ENCODE measurements at places on chromosomes 1 and 21.

- H3K4me1 ChIP-seq = no peaks in the 10 kb centered on the region
- DNase-seq = no peak
- no peak overlapping the region for H3K27ac ChIP-seq
- H3K4me3 ChIP-seq = no peak overlapping the region
- no peaks in the 10 kb centered on the region for H3K27me3 ChIP-seq
Measured at GRCh38 chr1:171877701-171878100, 36.4 kb downstream of the DNM3 start.

GRCh38 chr1:193700710-193701355, 514.4 kb upstream of the B3GALT2 start:
- DNase-seq = no peak
- no peak overlapping the region for H3K4me3 ChIP-seq
- no peaks in the 10 kb centered on the region for H3K27me3 ChIP-seq
- no peaks in the 10 kb centered on the region for H3K36me3 ChIP-seq
- no peaks in the 10 kb centered on the region for H3K4me1 ChIP-seq

DNA sequence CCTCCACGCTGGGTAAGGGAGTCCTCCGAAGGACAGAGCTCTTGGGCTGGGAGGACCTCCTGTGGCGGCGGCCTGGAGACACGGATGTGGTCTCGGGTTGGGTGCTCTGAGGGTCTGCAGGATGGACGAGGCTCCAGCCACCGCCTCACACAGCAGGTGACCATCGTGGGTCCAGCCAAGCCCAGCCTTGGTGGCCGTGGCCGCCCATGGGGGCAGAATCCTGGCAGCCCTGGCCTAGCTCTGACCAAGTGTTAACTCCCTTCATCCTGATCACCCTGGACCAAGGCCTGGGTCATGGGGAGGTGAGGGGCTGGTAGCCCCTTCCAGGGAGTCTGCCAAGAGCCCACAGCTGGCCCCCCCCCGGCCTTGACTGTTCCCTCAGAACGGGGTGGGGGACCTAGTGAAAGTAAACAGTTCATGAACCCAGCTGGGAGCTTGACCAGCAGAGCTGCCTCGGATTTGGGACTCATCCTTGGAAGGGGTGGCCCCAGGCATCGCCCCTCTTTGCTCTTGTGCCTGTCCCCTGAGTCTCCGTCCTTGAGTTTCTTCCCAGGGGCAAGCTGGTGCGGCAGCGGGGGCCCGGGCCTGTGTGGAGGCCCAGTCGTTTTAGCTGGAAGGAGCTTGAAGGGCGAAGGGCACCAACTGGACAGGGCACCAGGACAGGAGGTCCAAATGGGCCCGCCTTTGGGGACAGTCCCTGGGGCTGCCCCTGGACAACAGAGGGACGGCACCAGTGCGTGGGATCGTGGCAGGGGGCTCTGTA, 17.8 kb downstream of the ARHGEF16 start:
- no peaks in the 10 kb centered on the region for H3K4me1 ChIP-seq
- no peak overlapping the region for H3K27ac ChIP-seq
- DNase-seq = no peak
- no peak overlapping the region for H3K4me3 ChIP-seq

GRCh38 chr1:64822621-64823020, 77.7 kb downstream of the RAVER2 start:
- no peak overlapping the region for H3K27ac ChIP-seq
- H3K27me3 ChIP-seq = no peaks in the 10 kb centered on the region
- DNase-seq = no peak
- H3K4me1 ChIP-seq = peaks cover 11% of the 10 kb centered on the region
- no peaks in the 10 kb centered on the region for H3K36me3 ChIP-seq

- H3K27me3 ChIP-seq = peaks cover 3% of the 10 kb centered on the region
- H3K4me1 ChIP-seq = peaks cover 2% of the 10 kb centered on the region
- no peak overlapping the region for H3K4me3 ChIP-seq
- no peak for DNase-seq
- H3K36me3 ChIP-seq = no peaks in the 10 kb centered on the region
- H3K27ac ChIP-seq = no peak overlapping the region
Measured at GRCh38 chr1:200217703-200218102, 190.2 kb downstream of the NR5A2 start.

- H3K36me3 ChIP-seq = peaks cover 11% of the 10 kb centered on the region
- H3K27ac ChIP-seq = peak overlapping the region; percentile 95
- DNase-seq = no peak
Measured at GRCh38 chr1:153533689-153534201, 2.0 kb downstream of the S100A6 start.

DNA sequence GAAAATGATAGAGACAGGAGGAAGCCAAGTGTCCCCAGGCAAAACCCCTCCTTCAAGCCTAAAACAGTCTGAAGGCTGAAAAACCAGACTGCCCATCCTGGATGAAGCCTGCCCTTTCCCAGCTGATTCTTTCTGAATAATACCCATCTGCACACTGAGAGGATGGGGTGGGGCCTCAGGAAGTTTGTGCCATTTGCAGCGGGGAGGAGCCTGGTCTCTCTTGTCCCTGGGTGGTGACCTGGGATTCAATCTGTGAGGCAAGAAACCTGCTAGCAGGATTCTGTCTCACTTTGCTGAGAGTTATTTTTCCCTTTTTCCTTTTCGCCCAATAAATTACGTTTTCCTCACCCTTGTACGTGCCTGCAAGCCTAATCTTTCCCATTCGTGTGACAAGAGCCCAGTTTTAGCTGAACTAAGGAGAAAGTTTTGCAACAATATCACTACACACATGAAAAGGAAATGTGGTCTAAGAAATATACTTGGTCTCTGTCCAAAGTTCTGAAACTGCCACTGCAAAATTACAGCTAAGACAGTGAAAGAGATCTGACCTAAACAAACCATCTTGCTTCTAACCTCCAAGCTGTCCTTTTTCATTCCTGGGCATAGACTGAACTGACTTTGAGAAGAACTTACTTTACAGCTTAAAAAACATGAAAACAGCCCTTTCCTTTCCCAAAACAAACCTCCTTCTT, 105.0 kb downstream of the COP1 start:
- no peak overlapping the region for H3K27ac ChIP-seq
- H3K4me3 ChIP-seq = no peak overlapping the region

DNA sequence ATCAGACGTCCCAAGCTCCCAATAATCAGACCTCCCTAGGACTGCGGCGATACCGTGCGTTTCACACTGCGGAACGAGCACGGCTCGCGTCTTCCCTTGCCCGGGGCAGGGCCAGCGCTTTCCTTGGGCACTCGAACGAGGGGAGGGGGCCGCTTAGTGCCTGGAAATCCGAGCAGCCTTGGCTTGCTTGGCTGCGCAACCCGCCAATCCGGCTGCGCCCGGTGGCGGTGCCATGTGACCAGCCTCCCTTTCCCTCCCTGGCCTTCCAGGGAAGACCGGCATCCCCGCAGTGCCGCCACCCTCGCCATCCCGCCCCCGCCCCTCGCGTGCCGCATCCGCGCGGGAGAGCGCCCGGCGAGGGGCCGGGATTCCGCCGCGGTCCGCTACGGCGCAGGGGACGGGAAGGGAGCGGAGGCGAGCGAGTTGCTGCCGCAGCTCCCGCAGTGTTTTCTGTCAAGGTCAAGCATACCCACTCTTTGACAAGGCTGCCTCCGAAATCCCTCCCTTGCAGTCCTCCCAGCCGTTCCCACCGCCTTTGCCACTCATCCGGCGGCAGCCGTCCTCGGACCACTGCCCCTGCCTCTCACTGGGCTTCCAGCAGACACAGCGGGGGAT, 8.3 kb upstream of the RNF19B start:
- peaks cover 23% of the 10 kb centered on the region for H3K27me3 ChIP-seq
- peaks cover 8% of the 10 kb centered on the region for H3K4me1 ChIP-seq
- H3K4me3 ChIP-seq = peak overlapping the region; percentile 33
- no peaks in the 10 kb centered on the region for H3K36me3 ChIP-seq
- no peak for DNase-seq

DNA sequence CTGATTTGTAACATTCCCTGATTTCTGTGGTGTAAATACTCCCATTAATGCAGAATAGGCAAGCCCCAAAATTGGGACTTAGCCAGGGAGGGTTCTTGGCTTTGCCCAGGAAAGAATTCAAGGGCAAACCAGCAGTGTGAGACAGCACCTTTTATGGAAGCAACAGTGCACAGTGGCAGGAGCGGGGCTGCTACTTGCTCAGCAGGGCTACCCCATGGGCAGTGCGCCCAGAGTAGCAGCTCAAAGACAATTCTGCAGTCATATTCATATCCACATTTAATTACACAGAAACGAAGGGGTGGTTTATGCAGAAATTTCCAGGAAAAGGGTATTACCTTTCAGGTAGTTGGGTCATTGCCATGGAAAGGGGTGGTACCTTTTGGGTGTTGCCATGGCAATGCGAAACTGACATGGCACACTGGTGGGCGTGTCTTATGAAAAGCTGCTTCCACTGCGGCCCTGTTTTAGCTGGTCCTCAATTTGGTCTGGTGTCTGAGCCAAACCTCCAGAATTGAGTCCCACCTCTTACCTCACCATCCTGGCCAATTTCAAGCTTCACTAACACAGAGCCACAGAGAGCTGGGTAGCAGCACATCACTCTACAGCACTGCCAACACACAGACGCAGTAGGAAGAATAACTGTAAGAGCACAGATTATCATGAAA, 35.9 kb downstream of the FHAD1 start:
- no peaks in the 10 kb centered on the region for H3K4me1 ChIP-seq
- H3K36me3 ChIP-seq = no peaks in the 10 kb centered on the region
- no peak overlapping the region for H3K4me3 ChIP-seq
- H3K27me3 ChIP-seq = peaks cover 5% of the 10 kb centered on the region

- no peaks in the 10 kb centered on the region for H3K27me3 ChIP-seq
- no peak for DNase-seq
- peaks cover 16% of the 10 kb centered on the region for H3K4me1 ChIP-seq
- peak overlapping the region; percentile 89 for H3K27ac ChIP-seq
- H3K36me3 ChIP-seq = peaks cover 33% of the 10 kb centered on the region
Measured at GRCh38 chr1:186374303-186375151, 526 bp downstream of the TPR start.

GRCh38 chr1:86114816-86115400, 41.7 kb downstream of the COL24A1 start:
- H3K36me3 ChIP-seq = no peaks in the 10 kb centered on the region
- no peaks in the 10 kb centered on the region for H3K4me1 ChIP-seq
- H3K27ac ChIP-seq = no peak overlapping the region
- H3K27me3 ChIP-seq = no peaks in the 10 kb centered on the region

GRCh38 chr1:43874716-43875115, 58.9 kb upstream of the ARTN start:
- H3K4me1 ChIP-seq = no peaks in the 10 kb centered on the region
- H3K27me3 ChIP-seq = no peaks in the 10 kb centered on the region
- no peak for DNase-seq
- H3K27ac ChIP-seq = no peak overlapping the region

DNA sequence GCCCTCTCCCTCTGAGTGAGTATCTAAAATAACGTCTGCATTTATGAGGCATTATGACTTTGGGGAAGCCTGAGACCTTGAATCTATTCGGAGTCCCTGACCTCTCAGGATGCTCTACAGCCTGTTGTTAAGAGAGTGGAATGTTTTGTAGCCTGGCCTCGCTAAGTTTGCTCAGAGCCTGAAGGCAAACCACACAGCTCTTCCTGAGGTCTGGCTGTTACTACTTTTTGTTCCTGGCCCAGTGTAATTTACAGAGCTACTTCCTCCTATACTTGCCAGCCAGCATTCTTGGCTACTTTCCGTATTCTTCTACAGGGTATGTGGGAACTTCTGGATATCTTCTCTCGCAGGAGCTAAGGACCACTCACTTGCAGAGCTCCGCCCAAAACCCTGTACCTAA, 3.6 kb upstream of the ZMYM4 start:
- no peaks in the 10 kb centered on the region for H3K36me3 ChIP-seq
- peaks cover 6% of the 10 kb centered on the region for H3K4me1 ChIP-seq
- no peak for DNase-seq
- peaks cover 3% of the 10 kb centered on the region for H3K27me3 ChIP-seq

GRCh38 chr1:202189001-202189790, 4.4 kb upstream of the LGR6 start:
- peaks cover 18% of the 10 kb centered on the region for H3K4me1 ChIP-seq
- peak; percentile 77 for DNase-seq
- H3K4me3 ChIP-seq = no peak overlapping the region
- no peak overlapping the region for H3K27ac ChIP-seq
- H3K36me3 ChIP-seq = no peaks in the 10 kb centered on the region
- peaks cover 11% of the 10 kb centered on the region for H3K27me3 ChIP-seq

GRCh38 chr1:44806025-44806703, 987 bp downstream of the DYNLT4 start:
- H3K36me3 ChIP-seq = peaks cover 50% of the 10 kb centered on the region
- H3K4me3 ChIP-seq = no peak overlapping the region
- H3K27ac ChIP-seq = peak overlapping the region; percentile 100
- H3K4me1 ChIP-seq = peaks cover 95% of the 10 kb centered on the region
- no peak for DNase-seq
- no peaks in the 10 kb centered on the region for H3K27me3 ChIP-seq

GRCh38 chr1:183580281-183580682, 10.0 kb downstream of the NCF2 start:
- no peaks in the 10 kb centered on the region for H3K36me3 ChIP-seq
- H3K27me3 ChIP-seq = no peaks in the 10 kb centered on the region
- no peak for DNase-seq
- no peak overlapping the region for H3K27ac ChIP-seq

- no peak overlapping the region for H3K27ac ChIP-seq
- no peak overlapping the region for H3K4me3 ChIP-seq
- H3K36me3 ChIP-seq = no peaks in the 10 kb centered on the region
Measured at GRCh38 chr1:4153571-4153970, 253.5 kb upstream of the C1orf174 start.

- H3K4me3 ChIP-seq = no peak overlapping the region
- DNase-seq = no peak
- no peaks in the 10 kb centered on the region for H3K4me1 ChIP-seq
- H3K36me3 ChIP-seq = no peaks in the 10 kb centered on the region
- H3K27ac ChIP-seq = no peak overlapping the region
- no peaks in the 10 kb centered on the region for H3K27me3 ChIP-seq
Measured at GRCh38 chr1:30612536-30613065, 110.8 kb downstream of the MATN1 start.

GRCh38 chr21:34907461-34908418, 141.4 kb downstream of the RUNX1 start:
- H3K4me3 ChIP-seq = no peak overlapping the region
- H3K4me1 ChIP-seq = peaks cover 38% of the 10 kb centered on the region
- no peak for DNase-seq
- H3K27ac ChIP-seq = no peak overlapping the region

GRCh38 chr1:189605226-189605625, 872.4 kb downstream of the BRINP3 start:
- no peaks in the 10 kb centered on the region for H3K36me3 ChIP-seq
- no peaks in the 10 kb centered on the region for H3K4me1 ChIP-seq
- H3K27me3 ChIP-seq = no peaks in the 10 kb centered on the region
